ENCODE measurements at places on chromosomes 2 and 18.

DNA sequence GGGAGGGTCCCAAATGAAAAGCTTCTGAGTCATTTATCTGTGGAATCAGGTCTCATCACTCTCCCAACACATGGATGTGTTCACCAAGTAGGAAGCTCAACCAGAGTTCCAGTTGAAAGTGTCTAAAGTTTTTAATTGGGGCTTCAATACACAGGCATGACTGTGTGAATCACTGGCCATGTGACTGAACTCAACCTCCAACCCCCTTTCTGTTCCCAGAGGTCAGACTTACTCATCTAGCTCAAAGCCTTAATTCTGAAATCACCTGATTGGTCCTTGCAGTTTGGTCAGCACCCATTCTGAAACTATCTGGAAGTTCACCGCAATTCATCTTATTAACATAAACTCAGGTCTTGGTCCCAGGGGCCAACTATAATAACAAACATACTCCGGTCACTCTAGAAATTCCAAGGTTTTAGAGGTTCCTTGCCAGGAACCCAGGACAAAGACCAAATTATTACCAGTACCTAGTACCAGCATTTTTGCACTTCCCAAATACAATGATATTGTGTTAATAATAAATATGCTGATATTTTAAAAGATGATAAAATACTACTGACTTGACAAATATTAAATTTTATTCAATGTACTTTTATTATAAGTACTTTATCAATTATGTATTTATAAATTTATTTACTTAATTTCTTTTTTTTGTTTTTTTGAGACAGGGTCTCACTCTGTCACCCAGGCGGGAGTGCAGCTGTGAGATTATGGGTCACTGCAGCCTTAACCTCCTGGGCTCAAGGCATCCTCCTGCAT is 10.7 kb upstream of the RBM45 start:
- DNase-seq, result no peak

GRCh38 chr18:13178976-13179375 is 39.6 kb upstream of the LDLRAD4 start:
- peak; percentile 66 for DNase-seq

DNA sequence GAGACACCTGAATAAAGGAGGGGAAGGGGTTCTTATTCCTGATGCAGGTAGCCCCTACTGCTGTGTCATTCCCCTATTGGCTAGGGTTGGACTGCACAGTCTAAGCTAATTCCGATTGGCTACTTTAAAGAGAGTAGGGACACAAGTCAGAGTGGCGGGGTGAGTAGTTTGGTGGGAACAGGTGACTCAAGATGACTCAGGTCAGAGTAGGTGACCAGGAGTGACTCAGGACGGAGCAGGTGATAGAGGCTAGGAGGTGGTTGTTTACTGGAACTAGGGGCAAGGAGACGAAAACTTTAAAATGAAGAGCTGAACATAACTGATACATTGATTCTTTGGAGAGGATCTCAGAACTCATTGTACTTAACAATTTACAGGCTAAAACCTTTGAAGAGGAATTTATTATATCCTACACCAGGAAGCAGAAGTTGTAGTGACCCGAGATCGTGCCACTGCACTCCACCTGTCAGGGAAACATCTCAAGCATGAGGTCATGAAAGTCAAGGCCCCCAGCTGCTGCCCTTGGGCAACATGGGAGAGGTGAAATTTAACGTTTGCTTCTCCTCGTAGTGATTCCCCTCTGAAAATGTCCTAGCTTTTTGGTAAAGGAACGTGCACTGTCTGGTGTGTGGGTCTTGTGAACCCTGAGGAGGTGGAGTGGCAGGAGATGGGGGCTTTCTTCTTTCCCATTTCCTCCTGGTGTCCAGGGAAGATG is 4.5 kb upstream of the CYP27A1 start:
- DNase-seq, result no peak

DNA sequence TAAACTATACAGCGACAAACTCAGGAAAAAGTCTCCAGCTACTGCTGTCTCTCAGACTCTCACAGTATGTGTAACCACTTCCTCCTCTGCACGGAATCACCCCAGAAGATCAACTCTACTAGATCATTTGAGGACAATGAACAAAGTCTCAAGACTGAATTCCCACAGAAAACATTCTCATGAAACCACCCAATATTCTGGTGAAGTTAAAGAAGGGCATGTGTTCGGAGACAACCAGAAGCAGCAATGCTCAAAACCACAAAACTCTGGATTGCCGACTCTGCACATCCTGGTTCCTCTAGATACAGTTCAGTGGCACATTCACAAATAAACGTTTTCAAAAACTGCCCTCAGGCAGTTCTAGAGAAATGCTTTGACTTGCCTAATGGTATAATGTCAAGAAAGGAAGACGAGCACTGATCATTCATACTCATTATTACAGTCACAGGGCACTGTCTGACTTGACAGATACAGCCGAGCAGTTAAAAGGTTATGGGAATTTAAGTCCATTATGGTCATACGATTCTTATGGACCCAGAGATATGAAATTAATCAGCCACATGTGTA is 91.9 kb upstream of the STK17B start:
- DNase-seq, result peak; percentile 84

DNA sequence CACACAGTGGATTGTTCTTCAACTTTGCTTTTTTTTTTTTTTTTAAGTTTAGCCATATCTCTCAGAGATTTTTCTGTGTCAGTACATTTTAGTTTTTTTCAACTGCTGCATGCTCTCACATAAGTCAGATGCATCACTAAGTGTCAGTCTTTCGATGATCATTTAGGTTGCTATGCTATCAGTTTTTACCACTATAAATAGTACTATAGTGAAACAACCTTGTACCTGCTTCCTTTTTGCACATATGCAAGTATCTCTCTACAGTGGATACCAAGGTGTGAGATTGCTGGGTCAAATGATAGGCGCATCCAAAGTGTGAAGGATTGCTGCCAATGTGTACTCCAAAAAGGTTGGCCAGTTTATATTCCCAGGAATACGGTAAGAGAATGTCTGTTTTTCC is 33.5 kb upstream of the MAP4K3 start:
- no peak for DNase-seq

GRCh38 chr2:101837354-101837753 is 139.8 kb downstream of the MAP4K4 start:
- DNase-seq, result no peak

GRCh38 chr2:16973586-16974286 is 308.1 kb upstream of the CYRIA start:
- DNase-seq, result no peak

DNA sequence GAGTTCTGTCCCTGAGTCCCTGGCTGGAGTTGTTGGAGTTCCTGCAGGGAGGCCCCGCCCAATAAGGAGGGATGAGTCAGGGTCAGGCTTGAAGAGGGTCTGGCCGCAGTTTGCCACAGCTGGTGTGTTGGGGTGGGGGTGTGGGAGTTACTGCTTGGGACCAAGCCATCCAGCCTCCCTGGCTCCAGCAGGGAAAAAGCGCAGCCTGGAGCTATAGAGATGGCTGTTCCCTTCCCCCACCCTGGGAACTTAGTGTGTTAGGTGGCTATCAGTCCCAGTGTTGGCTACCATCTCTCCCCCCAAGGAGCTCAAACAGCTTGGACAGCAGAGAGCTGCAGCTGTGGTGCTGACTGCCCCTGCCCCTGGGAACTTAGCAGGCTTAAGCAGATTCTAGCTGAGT is 13.2 kb upstream of the TANK start:
- no peak for DNase-seq

- no peak for DNase-seq
These were observed 132.5 kb upstream of the LHCGR start for GRCh38 chr2:48888066-48888465.

GRCh38 chr2:65514555-65515195 is 82.3 kb upstream of the SPRED2 start:
- DNase-seq, result peak; percentile 33

DNA sequence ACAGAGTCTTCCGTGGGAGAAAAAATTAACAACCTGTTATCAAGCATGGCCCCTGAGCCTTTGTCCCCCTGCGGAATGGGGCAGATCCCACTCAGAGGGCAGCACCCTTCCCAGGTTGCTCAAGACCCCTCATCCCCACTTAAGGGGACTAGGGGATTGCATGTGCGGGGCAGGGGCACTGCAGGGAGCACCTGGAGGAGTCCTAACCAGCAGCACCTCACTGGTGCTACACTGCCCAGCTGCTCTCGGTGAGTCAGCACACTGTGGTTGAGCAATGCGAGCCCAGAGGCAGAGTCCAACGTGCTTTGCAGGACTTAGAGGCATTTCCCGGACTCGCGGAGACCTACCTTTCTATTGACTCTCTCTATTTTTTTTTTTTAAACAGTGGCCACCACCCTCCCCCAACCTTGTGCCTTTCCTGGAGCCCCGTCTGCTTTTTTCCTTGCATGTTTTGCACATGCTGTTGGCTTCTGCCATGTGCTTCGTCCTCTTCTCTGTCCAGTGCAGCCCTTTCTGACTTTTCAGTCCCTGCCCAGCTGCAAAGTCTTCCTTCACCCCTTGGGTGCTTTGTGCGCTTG is 74.0 kb downstream of the IL1R2 start:
- no peak for DNase-seq

DNA sequence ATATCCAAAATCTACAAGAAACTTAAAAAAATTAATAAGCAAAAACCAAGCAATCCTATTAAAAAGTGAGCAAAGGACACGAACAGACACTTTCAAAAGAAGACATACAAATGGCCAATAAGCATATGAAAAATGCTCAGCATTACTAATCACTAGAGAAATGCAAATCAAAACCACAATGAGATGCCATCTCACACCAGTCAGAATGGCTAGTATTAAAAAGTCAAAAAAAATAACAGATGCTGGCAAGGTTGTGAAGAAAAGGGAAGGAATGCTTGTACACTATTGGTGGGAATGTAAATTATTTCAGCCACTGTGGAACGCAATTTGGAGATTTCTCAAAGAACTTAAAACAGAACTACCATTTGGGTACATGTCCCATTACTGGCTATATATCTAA is 128.8 kb upstream of the SESTD1 start:
- no peak for DNase-seq

DNA sequence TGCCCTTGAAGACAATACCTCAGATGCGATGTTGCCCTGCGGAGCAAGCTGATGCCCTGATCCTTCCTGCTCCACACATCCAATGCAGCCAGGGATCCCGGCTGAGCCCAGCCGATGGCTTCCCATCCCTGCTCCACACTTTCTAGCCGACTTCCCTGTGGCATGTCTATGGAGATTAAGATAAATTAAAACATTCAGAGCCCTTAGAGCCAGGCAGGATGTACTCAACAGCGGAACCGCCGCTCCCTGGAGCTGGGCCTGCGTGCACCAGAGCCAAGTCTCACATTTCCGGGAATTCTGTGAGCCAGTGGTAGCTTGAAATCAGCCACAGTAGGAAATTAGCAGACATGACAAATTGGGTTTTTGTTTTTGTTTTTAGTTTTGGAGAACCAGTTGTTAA is 620.6 kb downstream of the GALR1 start:
- no peak for DNase-seq

DNA sequence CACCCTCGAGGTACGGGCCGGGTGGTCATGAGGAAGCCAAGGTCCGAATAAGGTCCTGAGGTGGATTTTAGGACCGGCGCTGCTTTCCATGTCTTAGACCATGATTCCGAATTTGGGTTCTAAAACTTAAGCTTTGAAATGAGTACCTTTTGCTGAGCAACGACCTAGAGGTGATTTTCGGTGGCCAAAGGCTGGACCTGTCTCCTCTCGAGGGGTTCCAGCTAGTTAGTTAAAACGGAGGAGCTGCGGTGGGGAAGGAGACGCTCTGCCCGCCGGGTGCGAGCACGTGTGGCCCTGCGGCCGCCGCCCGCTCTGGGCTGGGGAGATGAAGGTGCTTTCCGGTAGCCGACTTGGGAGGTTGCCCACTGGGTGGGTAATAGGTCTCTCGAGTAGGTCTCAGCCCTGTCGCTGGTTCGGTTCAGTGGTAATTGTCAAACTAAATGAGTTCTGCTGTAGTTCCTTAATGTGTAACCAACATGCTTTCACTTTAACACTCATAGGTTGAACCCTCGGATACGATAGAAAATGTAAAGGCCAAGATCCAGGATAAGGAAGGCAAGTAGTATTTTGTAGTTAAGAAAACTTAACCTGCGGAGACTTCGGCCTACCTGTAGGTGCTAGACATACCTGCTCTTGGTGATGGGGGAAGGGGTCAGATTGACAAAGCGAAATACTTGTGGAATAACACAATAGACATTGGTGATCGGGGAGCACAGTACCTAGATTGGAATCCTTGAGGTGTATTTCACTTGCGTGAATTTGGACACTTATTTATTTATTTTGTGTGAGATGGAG is 572 bp downstream of the RPS27A start:
- peak; percentile 50 for DNase-seq

DNA sequence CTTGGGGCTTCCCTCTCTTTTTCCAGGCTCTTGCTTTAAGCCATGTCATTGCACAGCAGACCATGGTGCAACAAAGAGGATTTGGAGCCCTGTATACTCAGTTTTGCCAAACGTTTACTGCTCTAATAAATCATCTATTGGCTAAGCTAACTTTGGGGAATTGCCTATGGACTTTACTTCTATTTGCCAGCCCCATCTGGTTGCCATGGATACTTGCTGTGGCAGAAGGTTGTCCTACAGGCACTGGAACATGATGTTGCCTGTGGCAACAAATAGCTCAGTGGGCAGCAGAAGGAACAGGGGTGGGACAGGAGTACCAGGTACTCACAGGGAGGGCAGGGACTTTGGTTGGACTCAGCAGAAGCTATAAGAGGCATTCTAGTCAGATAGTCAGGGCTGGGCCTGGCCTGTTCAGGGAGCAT is 129.7 kb downstream of the CCDC85A start:
- DNase-seq, result no peak

GRCh38 chr2:3527886-3528785 is 8.8 kb upstream of the ADI1 start:
- no peak for DNase-seq

GRCh38 chr2:153519257-153519875 is 40.8 kb upstream of the RPRM start:
- peak; percentile 50 for DNase-seq

- no peak for DNase-seq
These were observed 4.8 kb downstream of the CTDSP1 start for GRCh38 chr2:218404351-218405085.

DNA sequence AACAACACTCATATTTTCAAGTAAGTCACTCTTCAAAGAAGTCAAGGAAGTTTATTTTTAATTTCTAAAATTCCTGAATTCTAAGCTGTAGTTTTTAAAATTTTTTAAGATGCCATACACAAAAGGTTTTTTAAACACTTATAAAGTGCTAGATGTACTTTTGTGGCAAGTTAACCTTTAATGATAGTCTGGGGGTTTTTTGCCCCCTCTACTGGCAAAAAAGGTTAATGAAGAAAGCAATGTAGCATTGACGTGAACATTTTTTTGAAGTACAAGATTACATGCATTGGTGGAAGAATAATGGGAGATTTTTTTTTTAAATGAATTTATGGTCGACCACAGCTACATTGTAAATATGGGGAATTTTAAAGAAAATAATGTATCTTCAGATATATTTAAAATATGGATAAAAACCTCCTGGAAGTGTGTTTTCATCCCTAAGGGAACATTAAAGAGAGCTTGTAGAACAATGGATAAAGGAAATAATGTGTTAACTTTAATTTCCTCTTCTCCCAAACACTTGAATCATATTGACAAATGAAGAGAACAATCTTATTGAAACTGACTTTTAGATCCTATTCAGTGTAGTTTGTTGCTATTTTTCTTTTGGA is 12.6 kb downstream of the ITPRID2 start:
- DNase-seq, result peak; percentile 18

GRCh38 chr2:174785481-174785880 is 21.2 kb upstream of the CHRNA1 start:
- DNase-seq, result no peak

- no peak for DNase-seq
These were observed 19.8 kb downstream of the CMPK2 start for GRCh38 chr2:6845903-6846302.

GRCh38 chr2:28172114-28172898 is 220.4 kb upstream of the FOSL2 start:
- DNase-seq, result no peak

Measured in activated CD4-positive, alpha-beta T cell treated with anti-CD3 and anti-CD28 coated beads, Interleukin-10, Interleukin-2, amounts not matched to agents 100 ng/mL and 50 ng/mL, durations not matched to agents 16 hours and 8 hours (primary cell).